Melanocyte of skin (primary cell): ENCODE measurements at places on chromosomes 12 and 14. TPM values are rescaled to one million over a fixed set of nuclear protein-coding genes. Genes with fewer than 3 reads are reported as not detected.

The CCDC38 gene
- total RNA-seq: under 0.01 and 0.15 TPM in 2 replicates

The SCAF11 gene
- total RNA-seq: 52.0 and 84.1 TPM in 2 replicates

The ACSM4 gene
- not detected in 2 replicates for total RNA-seq

The NKX2-1 gene
- not detected in 2 replicates for total RNA-seq

The AEBP2 gene
- 12.0 and 13.1 TPM in 2 replicates for total RNA-seq

The TEX52 gene
- 0.15 TPM in 1 of 2 replicates, not detected in the other for total RNA-seq

The C12orf50 gene
- total RNA-seq: under 0.01 TPM in 1 of 2 replicates, not detected in the other

The SERPINA6 gene
- not detected in 2 replicates for total RNA-seq

The BRAP gene
- 20.0 and 24.1 TPM in 2 replicates for total RNA-seq
